IPS DF 6.9 (cell line): ENCODE measurements at places on chromosomes 5 and 9.

GRCh38 chr5:151167022-151167421 lies 9.4 kb upstream of the ANXA6 start:
- DNase-seq, result no peak

GRCh38 chr5:78626009-78626571 lies 22.5 kb downstream of the LHFPL2 start:
- no peak for DNase-seq

- DNase-seq, result no peak
These were observed 159.8 kb downstream of the TMC1 start for GRCh38 chr9:72681283-72681630.

GRCh38 chr5:573976-574375 lies 38.2 kb upstream of the CEP72 start:
- DNase-seq, result no peak

- no peak for DNase-seq
These were observed 146.9 kb upstream of the DMRT1 start for GRCh38 chr9:694403-695154.
